Stomach (tissue), 19 donors: ENCODE measurements at places on chromosomes 3 and 15.
A peak's percentile ranks its signal among the peaks of the same experiment; 100 is the strongest.

- no peak for DNase-seq
Measured at GRCh38 chr15:42062284-42062806, 32.0 kb downstream of the PLA2G4D start.

- no peak for DNase-seq
Measured at GRCh38 chr3:195755791-195756676, 35.3 kb downstream of the MUC20 start.

DNA sequence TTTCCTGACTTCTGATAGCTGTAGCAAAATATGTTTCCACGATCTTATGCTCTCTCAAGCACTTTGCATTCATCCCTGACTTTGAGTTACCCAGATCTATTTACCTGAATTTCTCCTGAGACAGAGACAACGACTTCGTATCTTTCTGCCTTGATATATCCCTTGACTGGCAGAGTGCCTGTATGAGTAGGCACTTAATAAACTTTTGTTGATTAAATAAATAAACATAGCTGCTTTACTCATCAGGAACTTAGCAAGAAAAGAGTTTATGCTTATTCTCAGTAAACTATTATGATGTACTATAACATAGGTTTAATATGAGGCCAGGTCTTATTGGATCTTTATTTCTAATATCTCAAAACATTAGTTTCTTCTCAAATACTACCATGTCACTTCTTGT is 85.6 kb upstream of the PHLDB2 start:
- DNase-seq: no peak

DNA sequence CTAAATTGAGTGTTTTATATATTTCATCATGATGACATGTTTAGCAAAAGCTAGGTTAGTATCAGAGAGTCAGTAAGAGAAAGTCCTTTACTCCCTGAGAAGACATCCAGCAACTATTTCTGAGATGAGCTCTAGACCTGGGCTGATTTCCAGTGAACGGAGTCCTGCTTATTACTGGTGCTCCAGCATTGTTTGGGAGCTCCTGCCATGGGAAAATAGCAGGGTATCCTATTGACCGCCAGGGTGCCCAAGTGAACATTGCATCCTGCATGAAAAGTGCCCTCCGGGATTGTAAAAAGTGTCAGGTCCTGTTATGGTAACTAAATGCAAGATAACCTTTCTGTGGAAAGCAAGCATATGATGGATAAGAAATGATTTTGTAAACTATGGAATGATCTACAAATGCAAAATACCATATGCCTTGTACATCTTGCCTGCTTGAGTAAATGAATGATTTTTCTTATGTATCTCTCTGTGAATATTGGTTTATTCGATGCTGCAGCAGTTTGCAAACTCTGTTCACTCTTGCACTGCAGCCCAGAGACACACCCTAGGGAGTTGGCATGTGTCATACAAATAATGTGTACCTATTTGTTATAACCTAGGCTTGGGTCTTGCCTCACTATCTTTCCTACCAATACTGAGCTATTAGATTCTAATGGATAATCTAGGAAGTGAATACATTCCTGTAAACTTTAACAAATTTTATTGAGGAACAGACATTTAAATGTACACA is 96.7 kb downstream of the IL5RA start:
- no peak for DNase-seq

GRCh38 chr3:176740906-176741663 is 456.2 kb downstream of the TBL1XR1 start:
- no peak for DNase-seq

GRCh38 chr3:132164469-132165092 is 129.8 kb upstream of the CPNE4 start:
- no peak for DNase-seq

- no peak for DNase-seq
Measured at GRCh38 chr15:62323353-62323890, 158.3 kb upstream of the C2CD4B start.

DNA sequence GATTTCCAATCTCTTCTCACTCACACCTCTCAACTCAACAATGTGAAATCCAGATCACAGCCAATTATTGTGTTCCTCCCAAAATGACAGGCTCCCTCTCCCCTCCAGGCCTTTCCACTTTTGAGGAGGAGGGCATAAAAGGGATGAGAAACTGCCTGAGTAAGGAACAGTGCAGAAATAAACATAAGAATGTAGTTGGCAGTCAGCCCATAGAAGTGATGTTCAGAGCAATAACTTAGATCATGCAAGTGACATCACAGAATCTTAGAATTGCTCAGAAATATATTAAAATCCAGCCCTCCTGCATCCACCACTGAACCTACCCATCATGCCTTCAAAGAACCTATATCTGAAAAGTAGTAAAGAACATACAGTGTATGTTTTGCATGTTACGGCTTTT is 299.4 kb upstream of the GADL1 start:
- no peak for DNase-seq

DNA sequence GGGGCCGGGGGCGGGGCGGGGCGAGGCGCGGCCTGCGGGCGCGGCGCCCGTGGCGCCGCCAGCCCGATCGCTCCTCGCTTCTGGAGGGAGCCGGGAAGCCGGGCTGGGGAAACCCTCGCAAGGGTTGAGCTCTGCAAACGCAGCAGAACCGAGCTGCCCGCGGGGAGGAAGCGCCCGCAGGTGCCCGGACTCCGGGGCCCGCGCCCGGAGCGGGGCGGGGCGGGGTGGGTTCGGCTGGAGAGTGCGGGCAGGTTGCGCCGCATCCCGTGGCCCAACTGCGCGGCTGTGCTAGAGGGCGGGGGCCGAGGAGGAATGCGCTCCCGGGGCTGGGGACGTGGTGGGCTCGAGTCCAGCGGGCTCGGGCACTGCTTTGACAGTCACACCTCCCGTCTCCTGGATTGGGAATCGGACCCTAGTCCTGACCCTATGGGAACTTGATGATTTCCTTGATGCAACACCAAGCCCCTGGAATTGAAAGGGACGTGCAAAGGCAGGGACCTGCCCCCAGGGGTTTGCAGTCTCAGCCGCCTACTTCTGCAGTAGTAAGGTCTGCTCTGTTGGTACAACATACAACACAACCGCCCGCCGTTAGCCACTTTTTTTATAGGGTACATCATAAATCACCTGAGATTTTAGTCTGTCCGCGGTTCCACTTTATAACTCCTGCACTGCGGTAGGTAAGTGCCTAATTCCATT is 34.3 kb downstream of the ZBTB38 start:
- DNase-seq: peak; percentile 67

DNA sequence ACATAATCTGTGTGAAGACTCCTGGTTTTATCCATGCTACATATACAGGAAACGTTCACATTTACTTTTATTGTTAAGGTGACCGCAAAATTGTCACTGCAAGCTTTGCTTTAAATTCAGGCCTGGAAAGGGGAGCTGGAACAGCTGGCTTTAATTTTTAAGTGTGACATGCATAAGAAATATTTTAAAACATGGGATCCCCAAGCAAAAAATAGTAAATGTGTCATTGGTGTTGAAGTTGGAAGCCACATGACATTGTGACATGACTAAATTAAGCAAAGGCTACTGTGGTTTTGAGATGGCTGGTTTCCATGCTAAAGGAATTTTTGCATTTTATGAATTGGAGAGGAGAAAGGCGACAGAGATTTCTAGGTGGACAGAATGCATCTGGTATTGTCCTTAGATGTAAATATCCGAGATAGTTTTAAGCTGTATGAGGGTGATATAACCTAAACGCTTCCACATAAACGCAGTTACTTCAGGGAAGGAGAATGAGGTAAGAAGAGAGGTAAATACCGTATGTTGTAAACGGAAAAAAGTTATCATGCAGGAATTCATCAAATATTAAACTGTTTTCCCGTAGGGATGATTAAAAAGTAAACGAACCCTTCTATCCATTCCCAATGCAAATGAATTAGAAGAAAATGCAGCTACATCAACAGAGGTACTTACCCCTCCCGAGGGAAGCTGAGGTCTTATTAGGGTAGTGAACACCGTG is 927 bp upstream of the FYTTD1 start:
- DNase-seq: no peak

- no peak for DNase-seq
Measured at GRCh38 chr15:58399739-58400138, 32.1 kb upstream of the LIPC start.

- no peak for DNase-seq
Measured at GRCh38 chr3:45582430-45582829, 12.1 kb upstream of the LIMD1 start.

GRCh38 chr15:89129123-89129815 is 41.0 kb downstream of the ABHD2 start:
- DNase-seq: peak; percentile 63

GRCh38 chr3:93994056-93994455 is 14.1 kb downstream of the ARL13B start:
- no peak for DNase-seq

DNA sequence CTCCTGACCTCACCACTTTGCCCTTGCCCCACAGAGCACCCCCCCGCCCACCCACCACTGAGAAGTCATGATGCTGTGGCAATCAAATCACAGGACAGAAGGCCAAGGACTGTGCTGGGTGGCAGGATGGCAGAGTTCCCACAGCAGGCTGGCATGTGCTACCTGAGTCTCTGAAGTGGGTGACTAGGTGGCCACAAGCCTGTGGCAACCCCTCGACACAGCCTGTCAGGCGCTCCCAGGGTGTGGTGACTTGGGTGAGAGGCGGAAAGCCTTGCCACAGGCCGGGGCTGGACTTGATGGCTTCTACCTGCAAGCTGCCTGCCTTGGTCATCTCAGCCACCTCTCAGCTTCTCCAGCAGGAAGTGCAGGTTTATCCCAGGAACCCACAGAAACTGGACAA is 15.6 kb upstream of the DUSP7 start:
- no peak for DNase-seq

- no peak for DNase-seq
Measured at GRCh38 chr3:50155491-50155878, 361 bp downstream of the SEMA3F start.

DNA sequence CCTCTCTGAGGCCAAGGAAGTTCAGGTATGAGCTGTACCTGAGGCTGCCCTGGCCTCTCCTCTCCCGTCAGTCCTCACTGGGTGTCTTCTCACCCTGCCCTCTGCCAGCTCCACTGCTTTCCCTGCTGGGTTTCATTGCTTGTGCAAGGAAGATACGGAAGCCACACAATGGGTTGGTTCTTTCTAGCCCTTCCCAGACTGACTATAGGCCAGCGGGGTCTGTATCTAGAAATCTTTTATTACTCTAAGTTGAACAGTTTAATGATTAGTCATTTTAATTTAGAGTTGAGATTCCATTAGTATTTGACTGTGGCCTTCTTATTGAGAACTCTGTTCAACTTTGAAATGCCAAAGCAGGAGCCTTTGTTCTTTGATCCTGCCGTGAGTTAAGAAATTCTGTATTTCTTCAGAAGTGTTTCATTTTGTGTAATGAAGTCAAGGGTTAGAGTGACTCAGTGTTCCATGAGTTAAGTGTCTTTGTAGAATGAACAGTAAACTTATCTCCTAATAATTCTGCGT is 16.2 kb downstream of the C3orf62 start:
- DNase-seq: no peak

- no peak for DNase-seq
Measured at GRCh38 chr3:82020282-82020681, 258.8 kb upstream of the GBE1 start.

- peak; percentile 51 for DNase-seq
Measured at GRCh38 chr3:15903164-15903563, 105.4 kb upstream of the ANKRD28 start.

- no peak for DNase-seq
Measured at GRCh38 chr3:44509393-44509921, 32.0 kb upstream of the ZNF445 start.

DNA sequence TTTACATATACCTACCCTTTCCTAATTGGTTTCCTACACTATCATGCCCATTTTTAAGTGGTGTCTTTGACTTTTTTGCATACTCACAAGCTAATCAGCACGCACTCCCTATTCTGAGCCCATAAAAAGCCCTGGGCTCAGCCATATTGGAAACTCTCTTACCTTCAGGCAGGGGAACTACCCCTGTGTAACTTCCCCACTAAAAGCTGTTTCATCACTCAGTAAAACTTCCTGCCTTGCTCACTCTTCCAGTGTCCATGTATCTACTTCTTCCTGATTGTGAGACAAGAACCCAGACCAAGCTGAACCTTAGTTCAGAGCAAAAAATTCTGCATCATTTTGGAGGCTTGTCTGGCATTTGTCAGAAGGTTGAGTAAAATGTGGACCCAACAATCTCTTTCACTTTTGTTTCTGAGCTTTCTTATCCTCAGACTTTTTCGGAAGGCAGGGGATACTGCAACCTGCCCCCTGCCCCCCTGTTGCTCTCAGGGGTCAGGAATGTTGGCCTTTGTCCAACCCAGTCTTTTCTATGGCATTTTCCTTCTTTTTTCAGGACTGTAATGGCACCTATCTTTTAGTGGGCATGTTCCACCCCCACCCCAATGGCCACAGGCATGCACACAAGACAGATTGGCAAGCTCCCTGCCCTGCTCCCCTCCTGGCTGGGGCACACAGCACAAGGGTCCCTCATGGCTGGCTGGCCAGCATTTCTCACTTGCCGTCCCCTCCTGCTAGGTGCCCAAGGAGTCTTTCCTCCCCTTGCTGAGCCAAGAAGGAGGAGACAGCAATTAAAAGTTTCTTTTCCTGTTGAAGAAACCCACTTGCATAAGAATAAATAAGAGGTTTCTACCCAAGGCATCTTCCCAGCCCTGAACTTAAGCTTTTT is 26.3 kb upstream of the TMEM45A start:
- DNase-seq: no peak

DNA sequence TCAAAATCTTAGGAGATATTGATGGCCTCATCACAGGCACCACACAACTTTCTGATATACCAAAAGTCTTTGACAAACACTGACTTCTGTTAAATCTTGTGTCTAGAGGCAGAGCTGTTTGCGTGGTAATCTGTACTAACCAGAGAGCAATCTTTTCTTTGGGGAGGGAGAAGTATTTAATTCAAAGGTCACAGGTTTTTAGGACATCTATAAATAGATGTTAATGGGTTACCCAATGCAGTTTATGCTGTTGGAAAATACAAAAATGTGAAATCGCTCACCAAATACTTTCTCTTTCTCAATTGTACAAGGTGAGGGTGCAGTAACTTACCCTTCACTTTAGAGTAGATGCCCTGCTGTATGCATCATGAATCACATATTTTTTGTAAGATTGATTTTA is 510.5 kb downstream of the NSUN3 start:
- DNase-seq: no peak

DNA sequence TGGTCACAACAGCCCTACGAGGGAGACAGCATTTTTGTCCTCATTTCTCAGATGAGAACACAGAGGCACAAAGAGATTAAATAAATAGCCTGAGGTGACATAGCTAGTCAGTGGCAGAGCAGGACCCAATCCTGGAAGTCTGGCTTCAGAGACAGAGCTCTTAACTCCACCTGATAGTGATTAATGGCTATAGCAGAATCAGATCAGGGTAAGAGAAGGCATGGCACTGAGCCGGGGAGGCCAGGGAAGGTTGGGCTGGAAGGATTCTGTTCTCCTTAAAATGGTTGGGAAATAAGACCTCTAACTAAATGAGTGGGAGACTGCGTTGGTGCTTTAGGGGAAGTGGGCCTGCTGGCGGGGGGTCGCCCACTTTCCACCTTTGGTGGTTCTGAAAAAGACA is 104.5 kb downstream of the VGLL4 start:
- no peak for DNase-seq

GRCh38 chr3:190728574-190729246 is 133.8 kb downstream of the GMNC start:
- DNase-seq: no peak
